Renal cortex interstitium (tissue), 15 donors: ENCODE measurements at places on chromosomes 4 and X. TPM values are rescaled to one million over a fixed set of nuclear protein-coding genes. Genes with fewer than 3 reads are reported as not detected.
A peak's percentile ranks its signal among the peaks of the same experiment; 100 is the strongest.

GRCh38 chr4:182010876-182011275 lies 232.3 kb upstream of the TENM3 start:
- DNase-seq: no peak

GRCh38 chr4:127622921-127623796 lies 9.6 kb upstream of the INTU start:
- DNase-seq: peak; percentile 38

Gene CFAP47
- 0.75 TPM for polyA plus RNA-seq

- no peak for DNase-seq
Observed at GRCh38 chr4:74549936-74550335, 105.0 kb downstream of the AREG start.

DNA sequence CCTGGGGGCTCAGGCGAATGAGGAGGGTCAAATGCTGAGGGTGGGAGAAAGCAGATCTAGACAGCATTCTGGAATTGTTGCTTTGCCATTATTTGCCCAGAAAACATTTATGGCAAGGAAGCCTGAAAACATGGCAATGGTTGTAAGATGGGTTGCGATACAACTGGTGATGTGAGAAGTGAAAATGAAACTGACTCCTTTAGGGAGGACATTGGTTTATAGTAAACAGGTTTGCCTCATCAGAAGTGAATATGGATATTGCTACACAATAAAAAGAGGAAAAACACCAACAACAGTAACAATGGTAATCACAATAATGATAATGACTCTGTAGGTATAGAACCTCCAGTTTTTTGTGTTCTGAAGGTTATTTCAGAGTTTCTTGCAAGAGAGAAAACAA lies 107.0 kb upstream of the TBC1D9 start:
- no peak for DNase-seq

DNA sequence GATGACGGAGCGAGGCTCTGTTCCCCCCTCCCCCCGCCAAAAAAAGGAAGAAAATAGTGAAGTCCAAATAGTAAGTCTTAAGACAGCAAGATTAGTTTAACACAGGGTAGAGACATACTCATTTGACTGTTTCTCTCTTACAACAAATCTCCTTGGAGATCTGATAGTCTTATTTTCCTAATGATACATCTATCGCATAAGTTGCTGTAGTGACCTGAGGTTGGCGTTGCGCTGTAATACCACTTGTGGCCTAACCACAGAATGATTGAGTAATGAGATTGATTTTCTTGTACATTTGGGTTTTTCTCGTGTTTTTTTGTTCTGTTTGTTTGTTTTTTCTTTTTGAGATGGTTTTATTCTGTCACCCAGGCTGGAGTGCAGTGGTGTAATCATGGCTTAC lies 27.2 kb downstream of the OCIAD1 start:
- DNase-seq: no peak

- no peak for DNase-seq
Observed at GRCh38 chr4:87716371-87717265, 66.5 kb downstream of the DMP1 start.

DNA sequence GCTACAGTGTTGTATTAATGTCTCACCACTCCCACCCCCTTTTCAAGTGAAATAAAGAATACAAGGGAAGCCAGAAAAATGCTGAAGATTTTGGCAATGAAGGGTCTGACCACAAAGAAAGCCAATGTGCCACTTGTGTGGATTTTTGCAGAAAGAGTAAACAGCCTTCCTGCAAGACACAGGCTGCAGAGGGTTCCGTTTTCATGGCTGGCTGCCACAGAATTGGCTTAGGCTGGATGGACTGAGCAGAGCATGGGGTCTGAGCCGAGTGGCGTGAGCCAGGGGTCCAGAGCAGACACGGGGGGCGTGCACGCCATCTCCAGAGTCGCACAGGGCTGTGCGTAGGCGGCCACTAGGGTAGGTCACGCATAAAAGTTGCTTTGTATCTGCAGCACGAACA lies 69.2 kb downstream of the MTNR1A start:
- no peak for DNase-seq

- no peak for DNase-seq
Observed at GRCh38 chr4:143375326-143376073, 38.8 kb downstream of the GAB1 start.

- no peak for DNase-seq
Observed at GRCh38 chrX:11109968-11110367, 1.2 kb upstream of the HCCS start.

GRCh38 chr4:84848432-84848831 lies 118.1 kb downstream of the WDFY3 start:
- no peak for DNase-seq

GRCh38 chrX:125003746-125004446 lies 315.8 kb upstream of the TEX13C start:
- DNase-seq: no peak

DNA sequence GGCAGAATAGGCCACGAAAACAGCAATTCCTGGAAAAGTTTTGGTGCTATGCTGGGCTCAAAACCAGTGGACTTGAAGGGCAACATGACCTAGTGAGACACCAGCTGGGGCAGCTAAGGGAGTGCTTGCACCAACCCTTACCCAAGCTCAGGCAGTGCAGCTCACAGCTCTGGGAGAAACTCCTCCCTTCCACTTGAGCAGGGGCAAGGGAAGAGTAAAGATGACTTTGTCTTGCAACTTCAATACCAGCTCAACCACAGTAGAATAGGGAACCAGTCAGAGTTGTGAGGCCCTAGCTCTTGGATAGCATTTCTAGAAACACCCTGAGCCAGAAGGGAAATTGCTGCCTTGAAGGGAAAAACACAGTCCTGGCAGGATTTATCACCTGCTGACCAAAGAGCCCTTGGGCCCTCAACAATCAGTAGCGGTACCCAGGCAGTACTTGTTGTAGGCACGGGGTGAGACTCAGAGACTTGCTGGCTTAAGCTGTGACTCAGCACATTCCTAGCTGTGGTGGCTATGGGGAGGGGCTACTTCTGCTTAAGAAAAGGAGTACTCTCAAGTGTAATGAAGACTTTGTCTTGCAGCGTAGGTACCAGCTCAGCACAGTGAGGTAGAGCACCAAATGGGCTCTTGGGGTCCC lies 19.7 kb upstream of the ABCG2 start:
- DNase-seq: peak; percentile 13

Gene MAMLD1
- polyA plus RNA-seq: 6.8 TPM

- no peak for DNase-seq
Observed at GRCh38 chr4:76283900-76284299, 22.6 kb upstream of the STBD1 start.

DNA sequence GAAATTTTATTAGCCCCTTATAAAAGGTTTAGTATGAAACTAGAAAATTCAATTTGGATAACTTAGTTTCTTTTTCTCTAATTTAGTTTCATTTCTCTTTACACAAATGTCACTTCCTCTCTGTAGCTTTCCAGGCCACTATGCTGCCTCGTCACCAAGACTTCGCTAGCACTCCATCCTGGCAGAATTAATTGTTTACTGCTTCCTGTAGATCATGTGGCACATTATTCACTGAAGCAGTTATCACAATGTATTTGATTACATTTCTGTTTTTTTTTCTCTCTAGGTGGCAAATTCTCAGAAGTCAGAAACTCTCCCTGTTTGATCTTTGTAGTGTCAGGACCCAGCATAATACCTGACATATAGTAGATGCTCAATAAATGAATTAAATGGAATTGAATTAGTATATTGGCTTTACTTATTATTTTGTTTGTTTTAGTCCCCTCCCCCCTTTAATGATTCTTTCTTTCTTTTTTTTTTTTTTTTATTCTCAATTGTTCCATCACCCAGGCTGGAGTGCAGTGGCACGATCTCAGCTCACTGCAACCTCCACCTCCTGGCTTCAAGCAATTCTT lies 9.3 kb upstream of the SAT1 start:
- DNase-seq: no peak

Gene ARHGAP24
- polyA plus RNA-seq: 118 TPM

Gene DGKQ
- polyA plus RNA-seq: 5.5 TPM

- DNase-seq: no peak
Observed at GRCh38 chrX:96590403-96590802, 94.2 kb upstream of the DIAPH2 start.

DNA sequence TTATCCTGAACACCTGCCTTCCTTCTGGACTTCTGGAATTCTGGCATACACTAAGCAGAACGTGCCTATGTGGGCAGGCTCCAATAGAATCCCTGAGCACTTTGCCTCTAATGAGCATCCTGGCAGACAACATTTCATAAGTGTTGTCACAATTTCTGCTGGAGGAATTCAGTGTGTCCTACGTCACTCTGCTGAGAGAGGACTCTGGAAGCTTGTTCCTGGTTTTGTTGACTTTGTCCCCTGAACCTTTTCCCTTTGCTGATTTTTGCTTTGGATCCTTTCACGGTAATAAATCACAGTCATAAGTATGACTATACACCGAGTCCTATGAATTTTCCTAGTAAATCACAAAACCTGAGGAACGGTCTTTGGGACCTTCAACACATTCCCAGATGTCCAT lies 43.2 kb downstream of the MTMR8 start:
- no peak for DNase-seq

DNA sequence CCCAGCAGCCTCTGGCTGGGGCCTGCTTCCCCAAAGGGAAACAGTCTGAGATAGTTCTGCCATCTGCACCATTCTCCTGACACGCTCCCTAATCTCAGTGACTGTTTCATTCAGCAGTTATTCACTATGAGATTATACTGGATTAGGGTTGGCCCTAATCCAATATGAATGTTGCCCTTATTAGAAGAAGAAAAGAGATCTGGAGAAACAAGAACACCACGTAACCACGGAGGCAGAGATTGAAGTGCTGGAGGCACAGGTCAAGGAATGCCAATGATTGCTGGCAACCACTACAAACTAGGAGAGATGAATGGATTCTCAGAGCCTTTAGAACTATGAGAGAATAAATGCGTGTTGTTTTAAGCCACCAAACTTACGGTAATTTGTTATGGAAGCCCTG lies 7.4 kb downstream of the ACOX3 start:
- DNase-seq: no peak

DNA sequence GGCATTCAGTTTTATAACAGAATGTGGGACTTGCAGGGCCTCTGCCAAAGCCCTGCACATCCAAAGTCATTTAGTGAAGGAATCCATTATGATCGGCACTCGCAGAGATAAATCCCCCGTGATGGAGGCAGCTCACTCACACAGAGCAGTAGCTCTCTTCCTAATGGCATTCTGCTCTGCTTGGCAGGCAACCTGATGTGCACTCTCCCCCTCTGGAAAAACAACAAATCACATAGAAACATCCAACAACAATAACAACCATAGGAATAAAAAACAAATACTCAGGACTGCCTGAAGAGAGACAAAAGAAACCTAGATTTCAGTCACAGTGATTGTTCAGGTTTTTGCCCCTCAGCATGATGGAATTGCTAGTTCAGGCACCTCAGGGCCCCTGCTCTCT lies 59.7 kb downstream of the NAA11 start:
- no peak for DNase-seq

Gene BEX5
- 10.4 TPM for polyA plus RNA-seq

Gene TKTL2
- polyA plus RNA-seq: 0.04 TPM

DNA sequence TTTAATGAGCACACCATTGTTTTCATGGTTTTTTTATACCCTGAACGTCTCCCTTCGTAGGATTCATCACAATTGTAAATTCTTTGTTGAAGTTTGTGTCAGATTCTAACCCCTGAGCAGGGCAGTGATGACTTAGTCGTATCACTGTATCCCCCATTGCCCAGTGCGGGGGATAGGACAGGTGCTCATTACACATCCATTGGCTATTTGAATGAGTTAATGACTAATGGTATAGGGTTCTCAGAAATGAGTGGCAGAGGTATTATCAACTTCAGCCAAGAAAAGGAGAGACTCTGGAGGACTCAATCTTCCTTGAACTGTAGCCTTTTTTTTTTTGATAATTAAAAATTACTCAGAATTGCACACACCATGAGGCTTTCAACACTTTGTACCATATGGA lies 64.6 kb downstream of the SYNPO2 start:
- DNase-seq: no peak

Gene NPNT
- 187 TPM for polyA plus RNA-seq

Gene POLN
- 5.0 TPM for polyA plus RNA-seq

GRCh38 chr4:17284323-17285175 lies 227.3 kb downstream of the QDPR start:
- no peak for DNase-seq

GRCh38 chr4:40630335-40631021 lies 814 bp upstream of the RBM47 start:
- DNase-seq: no peak

DNA sequence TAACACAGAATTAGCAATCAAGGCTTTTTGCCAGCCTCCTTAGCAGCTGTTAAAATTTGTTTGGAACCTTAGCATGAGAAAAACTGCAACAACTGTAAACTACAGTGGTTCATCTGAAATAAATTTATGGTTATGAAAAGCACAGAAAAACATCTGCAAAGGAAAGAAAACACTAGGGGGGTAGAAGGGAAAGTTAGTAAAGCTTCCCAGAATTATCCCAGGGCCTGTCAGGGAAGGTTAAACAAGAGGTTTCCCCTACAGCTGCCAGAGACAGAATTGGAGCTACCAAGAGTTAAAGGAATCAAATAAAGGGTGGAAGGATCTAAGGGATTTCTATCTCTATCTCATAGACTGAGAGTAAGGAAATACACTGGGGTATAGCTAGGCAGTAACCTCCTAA lies 234.7 kb upstream of the DIAPH2 start:
- DNase-seq: no peak

DNA sequence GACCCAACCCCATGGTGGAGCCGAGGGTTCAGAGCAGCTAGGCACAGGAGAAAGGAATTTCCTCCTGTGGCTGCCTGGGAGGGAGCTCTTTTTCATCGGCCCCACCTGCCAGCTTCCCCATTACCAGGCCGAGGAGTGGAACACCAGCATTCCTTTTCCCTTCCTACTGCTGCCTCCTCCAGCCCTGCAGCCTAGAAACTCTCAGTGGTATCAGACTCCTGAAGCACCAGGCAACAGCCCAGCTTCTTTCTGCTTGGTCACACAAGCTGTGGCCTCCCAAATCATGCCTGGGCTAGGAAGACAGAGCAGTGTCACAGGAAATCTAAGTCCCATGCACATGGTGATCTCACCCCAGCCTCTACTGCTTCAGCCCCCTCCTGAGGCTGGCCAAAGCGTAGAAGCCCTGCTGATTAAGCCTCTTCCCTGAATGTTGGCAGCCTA lies 30.1 kb downstream of the RTL5 start:
- DNase-seq: no peak

Gene KLB
- polyA plus RNA-seq: 0.17 TPM

Gene SORBS2
- polyA plus RNA-seq: 63.0 TPM

- DNase-seq: no peak
Observed at GRCh38 chr4:8871417-8872401, at the start of gene HMX1. Gene HMX1, minus strand, starts transcription at chr4:8871839. Its CDS starts 225 bp downstream, at chr4:8871614.

Gene ARX
- not detected for polyA plus RNA-seq

DNA sequence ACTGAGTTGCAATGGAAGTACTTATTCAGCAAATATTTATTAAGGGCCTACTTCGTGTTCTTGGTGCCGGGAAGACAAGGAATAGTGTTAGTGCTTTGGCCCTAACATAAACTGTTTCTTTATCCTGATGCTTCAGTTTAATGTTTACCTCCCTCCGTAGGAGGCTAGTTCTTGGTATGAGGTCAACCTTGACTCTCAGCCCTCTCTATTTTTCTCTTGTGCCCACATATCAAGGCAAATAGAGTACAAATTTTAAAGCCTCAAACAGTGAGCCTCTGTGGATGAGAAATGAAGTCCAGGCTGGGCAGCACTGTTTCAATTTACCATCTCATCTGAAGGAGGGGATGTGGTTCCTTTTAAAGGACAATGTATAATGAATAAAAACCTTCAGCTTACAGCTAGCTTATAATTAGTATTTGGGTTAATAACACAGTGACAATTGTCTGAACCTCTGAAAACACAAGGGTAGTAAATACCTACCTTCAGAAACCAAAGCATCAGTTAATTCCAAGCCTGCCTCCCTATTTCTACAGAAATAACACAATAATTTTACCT lies 68.5 kb downstream of the SH3RF1 start:
- no peak for DNase-seq

GRCh38 chrX:108309144-108309543 lies 129.1 kb downstream of the COL4A6 start:
- DNase-seq: no peak

Gene OTUD6A
- polyA plus RNA-seq: not detected

Gene CORIN
- polyA plus RNA-seq: 4.5 TPM
